Esophagus squamous epithelium (tissue), 5 donors: ENCODE measurements at places on chromosomes 1 and 21. TPM values are rescaled to one million over a fixed set of nuclear protein-coding genes. Genes with fewer than 3 reads are reported as not detected.

GRCh38 chr21:25757531-25757930, 22.8 kb downstream of the GABPA start:
- no peaks in the 10 kb centered on the region for H3K27me3 ChIP-seq
- H3K4me3 ChIP-seq, result no peak overlapping the region
- no peak for DNase-seq
- H3K27ac ChIP-seq, result no peak overlapping the region
- H3K36me3 ChIP-seq, result peaks cover 85% of the 10 kb centered on the region

- H3K27me3 ChIP-seq, result no peaks in the 10 kb centered on the region
- no peak overlapping the region for H3K4me3 ChIP-seq
- DNase-seq, result no peak
- no peaks in the 10 kb centered on the region for H3K36me3 ChIP-seq
- peaks cover 23% of the 10 kb centered on the region for H3K4me1 ChIP-seq
Observed at GRCh38 chr1:36448530-36449056, 1.7 kb downstream of the OSCP1 start.

DNA sequence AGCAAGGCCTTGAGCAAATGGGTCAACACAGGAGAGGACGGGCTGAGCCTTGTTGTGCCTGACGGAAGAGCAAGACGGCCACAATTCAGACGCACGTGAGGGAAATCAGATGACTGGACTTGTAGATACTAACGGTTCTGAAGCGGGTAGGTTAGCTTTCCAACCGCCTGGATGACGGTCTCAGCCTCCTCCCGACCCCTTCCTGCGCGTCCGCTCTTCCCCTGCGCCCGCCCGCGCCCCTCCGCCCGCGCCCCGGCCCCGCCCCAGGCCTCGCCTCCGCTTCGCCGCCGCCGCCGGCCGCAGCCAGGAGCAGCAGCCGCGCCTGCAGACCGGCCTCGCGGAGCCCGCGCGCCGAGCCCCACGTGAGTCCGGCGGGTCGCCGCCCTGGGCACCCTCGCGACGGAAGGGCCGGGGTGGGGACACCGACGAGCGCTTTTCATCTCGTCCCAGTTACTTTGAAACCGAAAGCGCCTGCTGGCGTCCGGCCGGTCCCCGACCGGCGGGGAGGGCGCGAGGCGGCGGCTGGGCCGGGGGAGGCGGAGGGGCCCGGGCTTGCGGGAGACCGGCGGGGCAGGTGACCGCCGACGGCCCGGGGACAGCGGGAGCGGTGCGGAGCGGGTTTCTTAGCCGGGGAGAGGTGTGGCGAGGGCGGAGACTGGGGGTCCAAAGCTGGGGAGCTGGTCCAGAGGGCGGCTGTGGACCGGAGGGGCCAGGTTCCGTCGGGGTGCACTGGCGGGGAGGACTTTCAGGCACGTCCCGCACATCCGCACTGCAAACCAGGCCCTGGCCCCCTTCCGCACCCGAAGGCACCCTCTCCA, at the start of gene TRAF5:
TRAF5 (plus strand) TSS at position 306 of the 818 bp plus-strand sequence. CDS start 26,407 bp downstream, outside the sequence.
- no peak for DNase-seq
- peaks cover 27% of the 10 kb centered on the region for H3K4me1 ChIP-seq
- no peaks in the 10 kb centered on the region for H3K27me3 ChIP-seq
- H3K4me3 ChIP-seq, result peak within 1 kb of the TSS; percentile 85

DNA sequence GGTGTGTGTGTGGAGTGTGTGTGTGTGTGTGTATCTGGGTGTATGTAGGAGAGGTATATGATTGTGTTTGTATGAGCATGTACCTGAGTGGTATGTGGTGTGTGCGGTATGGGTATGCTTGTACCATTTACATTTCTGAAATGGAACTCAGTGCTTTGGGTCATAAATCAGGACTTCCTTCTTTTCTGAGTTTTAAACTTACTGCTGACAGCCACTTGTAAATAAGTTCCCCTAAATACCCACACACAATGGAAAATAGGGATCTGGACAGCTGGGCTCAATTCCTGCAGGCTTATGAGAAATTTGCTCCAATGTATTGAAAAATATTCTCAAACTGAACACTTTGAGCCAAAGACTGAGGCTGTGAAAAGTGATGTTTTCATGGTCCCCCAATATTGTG, 293.6 kb downstream of the HLX start:
- H3K27ac ChIP-seq, result no peak overlapping the region
- DNase-seq, result no peak
- H3K27me3 ChIP-seq, result no peaks in the 10 kb centered on the region
- H3K4me1 ChIP-seq, result no peaks in the 10 kb centered on the region

- no peaks in the 10 kb centered on the region for H3K27me3 ChIP-seq
- peaks cover 7% of the 10 kb centered on the region for H3K4me1 ChIP-seq
- no peaks in the 10 kb centered on the region for H3K36me3 ChIP-seq
Observed at GRCh38 chr1:198254521-198254920, 97.7 kb downstream of the NEK7 start.

- H3K4me1 ChIP-seq, result peaks cover 8% of the 10 kb centered on the region
- H3K27ac ChIP-seq, result peak overlapping the region; percentile 15
- no peak for DNase-seq
- H3K27me3 ChIP-seq, result no peaks in the 10 kb centered on the region
- H3K36me3 ChIP-seq, result no peaks in the 10 kb centered on the region
Observed at GRCh38 chr21:34545079-34545884, 33.3 kb upstream of the KCNE1 start.

DNA sequence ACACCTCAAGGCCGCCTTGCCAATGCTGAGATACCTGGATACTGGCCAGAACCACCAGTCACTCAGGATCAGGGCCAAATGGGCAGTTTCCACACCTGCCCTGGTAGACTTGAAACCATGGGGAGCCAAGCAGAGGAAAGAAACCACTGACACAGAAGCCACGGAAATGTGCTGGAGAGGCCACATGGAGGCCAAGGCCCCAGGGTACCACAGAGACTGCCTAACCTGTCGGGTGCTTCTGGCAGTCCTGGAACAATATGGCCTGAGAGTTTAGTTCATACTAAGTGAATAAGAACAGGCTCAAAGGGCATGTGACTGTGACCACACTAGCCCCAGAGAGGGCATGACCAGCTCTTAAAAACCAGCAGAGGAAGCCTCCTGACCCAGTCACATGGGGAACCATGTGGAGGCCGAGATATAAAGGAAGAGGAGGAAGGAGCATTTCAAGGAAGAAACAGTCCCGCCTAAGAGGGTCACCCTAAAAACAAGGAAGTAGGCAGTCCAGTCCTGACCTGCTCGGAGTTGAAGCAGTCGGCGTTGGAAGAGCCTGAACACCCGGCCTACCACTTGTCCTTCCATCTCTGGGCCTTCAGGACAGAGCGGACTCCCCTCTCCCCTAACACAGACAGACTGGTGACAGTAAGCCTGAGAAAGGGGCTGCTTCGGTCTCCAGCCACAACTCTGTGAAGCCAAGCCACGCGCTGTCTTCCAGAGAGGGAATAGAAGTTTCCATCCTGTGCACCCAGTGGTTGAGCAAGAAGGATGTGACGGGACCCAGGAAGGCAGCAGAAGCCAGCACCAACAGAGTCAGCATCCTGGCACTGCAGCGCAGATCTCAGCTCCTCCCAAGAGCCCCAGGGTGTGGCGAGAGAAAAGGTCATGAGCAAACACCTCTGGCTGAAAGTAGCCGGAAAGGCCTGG, at the start of gene DENND2D:
DENND2D (minus strand) TSS at position 766 of the 921 bp plus-strand sequence; CDS start at position 579, 187 bp downstream.
- H3K27me3 ChIP-seq, result no peaks in the 10 kb centered on the region
- H3K4me3 ChIP-seq, result peak within 1 kb of the TSS; percentile 88
- peaks cover 42% of the 10 kb centered on the region for H3K4me1 ChIP-seq
- H3K36me3 ChIP-seq, result peaks cover 45% of the 10 kb centered on the region
- no peak for DNase-seq

DNA sequence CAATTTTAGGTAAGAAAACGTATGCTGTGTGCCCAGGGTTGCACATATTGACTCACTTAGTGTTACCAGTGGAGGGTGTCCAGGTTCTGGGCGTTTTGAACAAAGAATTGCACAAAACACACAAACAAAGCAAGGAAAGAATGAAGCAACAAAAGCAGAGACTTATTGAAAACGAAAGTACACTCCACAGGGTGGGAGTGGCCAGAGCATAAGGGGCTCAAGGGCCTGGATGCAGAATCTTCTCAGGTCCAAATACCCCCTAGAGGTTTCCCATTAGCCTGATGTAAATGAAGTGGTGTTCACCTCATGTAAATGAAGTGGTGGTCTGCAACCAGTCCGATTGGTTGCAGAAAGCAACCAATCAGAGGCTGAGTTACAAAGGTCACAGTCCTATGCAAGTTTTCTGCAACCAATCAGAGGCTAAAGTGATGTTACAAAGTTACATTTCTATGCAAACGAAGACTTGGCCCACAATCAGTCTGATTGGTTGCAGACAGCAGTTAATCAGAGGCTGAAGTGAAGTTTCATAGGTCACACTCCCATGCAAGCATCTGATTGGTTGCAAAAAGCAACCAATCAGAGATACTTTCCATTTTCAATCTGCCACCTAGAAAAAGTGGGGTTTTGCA, 228.3 kb downstream of the ST6GALNAC3 start:
- H3K4me1 ChIP-seq, result no peaks in the 10 kb centered on the region
- H3K36me3 ChIP-seq, result no peaks in the 10 kb centered on the region
- H3K4me3 ChIP-seq, result no peak overlapping the region
- no peak overlapping the region for H3K27ac ChIP-seq

Gene MCOLN2
- 4.4 TPM for total RNA-seq

Gene GJA9
- 0.50 TPM for total RNA-seq

Gene MDM4
- 62.8 TPM for total RNA-seq

Gene CRYBG2
- total RNA-seq, result 106 TPM
